ENCODE measurements at places on chromosomes 2 and 18.

GRCh38 chr18:10247021-10247741, 207.3 kb upstream of the APCDD1 start:
- no peaks in the 10 kb centered on the region for H3K36me3 ChIP-seq
- peak overlapping the region; percentile 9 for H3K27ac ChIP-seq
- H3K4me3 ChIP-seq: no peak overlapping the region
- peaks cover 10% of the 10 kb centered on the region for H3K4me1 ChIP-seq

GRCh38 chr2:8487461-8487932, 194.4 kb upstream of the ID2 start:
- H3K27me3 ChIP-seq: no peaks in the 10 kb centered on the region
- DNase-seq: no peak
- H3K36me3 ChIP-seq: no peaks in the 10 kb centered on the region
- H3K4me3 ChIP-seq: no peak overlapping the region
- peaks cover 3% of the 10 kb centered on the region for H3K4me1 ChIP-seq
- no peak overlapping the region for H3K27ac ChIP-seq

- no peak overlapping the region for H3K27ac ChIP-seq
- no peaks in the 10 kb centered on the region for H3K27me3 ChIP-seq
Observed at GRCh38 chr2:126399001-126399400, 257.0 kb upstream of the GYPC start.

- no peaks in the 10 kb centered on the region for H3K27me3 ChIP-seq
- H3K4me1 ChIP-seq: peaks cover 6% of the 10 kb centered on the region
- peak; percentile 40 for DNase-seq
- H3K4me3 ChIP-seq: peak overlapping the region; percentile 53
Observed at GRCh38 chr2:54457323-54458023, 1.3 kb downstream of the SPTBN1 start.

GRCh38 chr2:160492401-160493226, 993 bp downstream of the RBMS1 start:
- no peaks in the 10 kb centered on the region for H3K36me3 ChIP-seq
- peak; percentile 80 for DNase-seq
- H3K27me3 ChIP-seq: no peaks in the 10 kb centered on the region
- peak overlapping the region; percentile 94 for H3K4me3 ChIP-seq

DNA sequence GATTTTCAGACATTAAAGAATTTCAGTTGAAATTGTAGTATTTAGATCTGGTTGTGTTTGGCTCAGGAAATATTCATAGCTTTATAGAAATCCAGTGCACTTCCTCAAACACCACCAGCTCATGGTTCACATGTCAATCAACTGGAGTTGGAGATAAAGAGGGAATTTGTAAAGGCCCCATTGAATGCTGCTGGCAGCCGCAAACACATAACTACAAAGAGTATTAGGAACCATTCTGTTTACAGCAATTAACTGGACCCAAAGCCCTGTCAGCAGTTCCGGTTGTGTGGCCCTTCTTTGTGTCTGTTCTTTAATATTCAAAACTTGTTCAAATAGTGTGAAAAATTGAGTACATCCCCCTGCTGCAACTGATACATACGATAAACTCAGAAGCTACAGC, 107.4 kb upstream of the LRRTM4 start:
- H3K27ac ChIP-seq: no peak overlapping the region
- no peaks in the 10 kb centered on the region for H3K27me3 ChIP-seq
- H3K36me3 ChIP-seq: no peaks in the 10 kb centered on the region
- no peak overlapping the region for H3K4me3 ChIP-seq
- DNase-seq: no peak
- no peaks in the 10 kb centered on the region for H3K4me1 ChIP-seq

DNA sequence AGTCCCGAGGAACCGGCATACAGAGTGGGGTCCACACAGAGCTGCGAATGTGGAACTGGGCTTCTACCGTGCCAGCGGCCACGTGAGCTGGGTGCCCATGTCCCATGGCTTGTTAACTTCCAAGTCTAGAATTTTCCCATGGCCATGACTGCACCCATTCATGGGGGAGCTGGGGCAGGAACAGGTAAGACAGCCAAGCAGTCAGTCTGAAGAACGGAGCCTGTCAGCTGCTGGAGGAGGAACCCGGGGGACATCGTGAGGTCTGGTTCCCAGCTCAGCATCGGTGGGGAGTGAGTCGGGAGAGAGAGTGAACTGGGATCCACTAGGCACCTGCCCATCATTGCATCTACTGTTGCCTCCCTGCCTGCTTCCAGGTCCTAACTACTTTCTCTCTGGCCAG, 86.9 kb downstream of the SH3RF3 start:
- no peak overlapping the region for H3K27ac ChIP-seq
- H3K36me3 ChIP-seq: no peaks in the 10 kb centered on the region
- no peak for DNase-seq
- H3K4me3 ChIP-seq: no peak overlapping the region

DNA sequence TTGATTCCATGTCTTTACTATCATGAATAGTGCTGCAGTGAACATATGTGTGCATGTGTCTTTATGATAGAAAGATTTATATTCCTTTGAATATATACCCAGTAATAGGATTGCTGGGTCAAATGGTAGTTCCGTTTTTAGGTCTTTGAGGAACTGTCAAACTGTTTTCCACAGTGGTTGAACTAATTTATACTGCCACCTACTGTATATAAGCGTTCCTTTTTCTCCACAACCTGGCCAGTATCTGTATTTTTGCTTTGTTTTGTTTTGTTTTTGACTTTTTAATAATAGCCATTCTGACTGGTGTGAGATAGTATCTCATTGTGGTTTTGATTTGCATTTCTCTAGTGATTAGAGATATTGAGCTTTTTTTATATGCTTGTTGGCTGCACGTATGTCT, 641.6 kb downstream of the SUCLG1 start:
- H3K27me3 ChIP-seq: no peaks in the 10 kb centered on the region
- H3K36me3 ChIP-seq: no peaks in the 10 kb centered on the region
- no peak overlapping the region for H3K27ac ChIP-seq
- no peak overlapping the region for H3K4me3 ChIP-seq

GRCh38 chr18:9413576-9413975, 61.7 kb upstream of the RALBP1 start:
- no peak for DNase-seq
- H3K27me3 ChIP-seq: no peaks in the 10 kb centered on the region
- H3K27ac ChIP-seq: no peak overlapping the region
- peaks cover 4% of the 10 kb centered on the region for H3K4me1 ChIP-seq

DNA sequence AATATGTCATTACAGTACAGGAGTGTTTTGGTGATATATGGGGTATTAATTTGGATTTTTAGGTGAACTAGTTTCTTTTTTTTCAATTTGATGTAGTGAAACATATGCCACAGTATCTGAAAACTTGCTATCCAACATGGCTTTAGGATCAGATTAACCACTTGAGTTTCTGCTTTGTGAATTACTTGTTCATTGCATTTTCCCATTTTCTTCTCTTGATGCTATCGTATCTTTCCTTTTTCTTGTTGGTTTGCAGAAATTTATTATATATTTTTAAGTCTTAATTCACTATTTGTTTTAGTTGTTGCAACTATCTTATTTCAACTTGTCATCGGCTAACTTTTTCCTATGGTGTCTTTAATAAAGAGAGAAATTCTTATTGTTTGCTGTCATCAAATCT, 8.8 kb downstream of the IL36A start:
- no peak for DNase-seq
- H3K36me3 ChIP-seq: no peaks in the 10 kb centered on the region
- no peaks in the 10 kb centered on the region for H3K4me1 ChIP-seq
- no peak overlapping the region for H3K27ac ChIP-seq
- no peaks in the 10 kb centered on the region for H3K27me3 ChIP-seq

- H3K27ac ChIP-seq: no peak overlapping the region
- H3K4me3 ChIP-seq: no peak overlapping the region
- H3K36me3 ChIP-seq: no peaks in the 10 kb centered on the region
- no peaks in the 10 kb centered on the region for H3K27me3 ChIP-seq
- no peak for DNase-seq
Observed at GRCh38 chr2:145245268-145245870, 725.5 kb upstream of the ZEB2 start.

DNA sequence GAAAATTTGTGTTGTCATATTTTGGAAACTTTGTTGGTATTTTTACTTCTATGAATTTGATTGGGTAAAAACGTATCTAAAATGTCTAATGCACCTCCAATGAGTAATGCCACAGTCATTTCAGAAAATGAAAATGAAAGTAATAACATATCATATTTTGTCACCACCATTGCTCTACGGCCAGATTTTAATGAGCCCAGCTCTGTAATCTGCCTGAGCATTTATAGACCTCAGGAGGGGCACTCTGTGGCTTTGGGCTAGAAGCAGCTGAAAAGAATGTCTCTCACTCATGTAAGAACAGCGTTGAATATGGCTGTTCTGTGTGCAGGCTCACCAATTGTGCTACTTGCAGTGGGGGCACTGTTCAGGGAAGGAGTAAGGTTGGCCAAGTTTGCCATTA, 32.7 kb upstream of the ABCA12 start:
- H3K27me3 ChIP-seq: no peaks in the 10 kb centered on the region
- H3K4me1 ChIP-seq: peaks cover 2% of the 10 kb centered on the region
- DNase-seq: no peak
- H3K27ac ChIP-seq: no peak overlapping the region

GRCh38 chr2:47303341-47304148, 99.4 kb upstream of the MSH2 start:
- DNase-seq: no peak
- no peaks in the 10 kb centered on the region for H3K36me3 ChIP-seq
- H3K27ac ChIP-seq: no peak overlapping the region
- peaks cover 3% of the 10 kb centered on the region for H3K4me1 ChIP-seq

GRCh38 chr2:69272803-69273471, 114.1 kb downstream of the GFPT1 start:
- DNase-seq: no peak
- no peaks in the 10 kb centered on the region for H3K36me3 ChIP-seq
- peaks cover 2% of the 10 kb centered on the region for H3K4me1 ChIP-seq
- H3K27ac ChIP-seq: no peak overlapping the region

DNA sequence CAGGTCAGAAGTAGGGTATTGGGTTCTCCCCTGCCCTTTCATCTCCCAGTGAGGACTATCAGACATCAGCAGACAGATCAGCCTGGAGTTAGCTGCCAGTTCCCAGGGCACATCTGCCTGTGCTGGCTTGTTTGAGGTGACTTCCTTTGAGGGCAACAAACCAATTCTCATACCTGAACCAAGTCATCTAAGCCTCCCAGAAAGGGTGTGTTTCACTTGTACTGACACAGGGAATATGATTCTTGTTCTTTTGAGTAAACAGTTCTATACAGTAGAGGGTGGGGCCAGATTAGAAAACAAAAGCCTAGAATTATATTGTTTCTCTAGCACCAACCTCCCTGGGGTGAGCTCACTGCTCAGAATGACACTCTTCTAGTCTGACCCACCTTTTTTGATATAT, 591.9 kb downstream of the SLC4A3 start:
- no peak for DNase-seq
- H3K4me1 ChIP-seq: no peaks in the 10 kb centered on the region
- H3K27me3 ChIP-seq: no peaks in the 10 kb centered on the region

GRCh38 chr2:197992482-197993133, 188.2 kb downstream of the PLCL1 start:
- DNase-seq: no peak
- H3K4me3 ChIP-seq: no peak overlapping the region
- H3K36me3 ChIP-seq: no peaks in the 10 kb centered on the region

GRCh38 chr2:62474176-62474575, 31.8 kb downstream of the TMEM17 start:
- peaks cover 48% of the 10 kb centered on the region for H3K4me1 ChIP-seq
- H3K27ac ChIP-seq: peak overlapping the region; percentile 23
- DNase-seq: no peak
- no peaks in the 10 kb centered on the region for H3K36me3 ChIP-seq
- H3K4me3 ChIP-seq: no peak overlapping the region

DNA sequence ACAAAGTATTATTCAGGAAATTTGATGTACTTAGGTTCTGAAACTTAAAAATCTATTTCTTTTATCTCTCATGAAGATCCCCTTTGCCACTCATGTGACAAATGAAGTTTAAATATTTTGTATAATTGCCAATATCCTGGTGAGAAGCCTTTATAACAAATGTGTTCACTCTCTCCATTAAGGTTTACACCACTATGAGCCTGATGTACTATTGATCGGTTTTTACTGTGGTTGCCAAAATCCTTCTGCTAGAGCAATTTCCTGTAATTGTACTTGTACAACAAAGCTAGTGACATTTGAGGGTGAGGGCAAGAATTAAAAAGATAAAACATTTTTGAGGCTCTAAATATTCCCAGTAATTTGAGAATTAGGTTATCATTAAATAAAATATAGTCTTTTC, 222.3 kb upstream of the CDH19 start:
- H3K27me3 ChIP-seq: no peaks in the 10 kb centered on the region
- H3K27ac ChIP-seq: no peak overlapping the region
- H3K36me3 ChIP-seq: no peaks in the 10 kb centered on the region
- H3K4me3 ChIP-seq: no peak overlapping the region
- H3K4me1 ChIP-seq: no peaks in the 10 kb centered on the region

DNA sequence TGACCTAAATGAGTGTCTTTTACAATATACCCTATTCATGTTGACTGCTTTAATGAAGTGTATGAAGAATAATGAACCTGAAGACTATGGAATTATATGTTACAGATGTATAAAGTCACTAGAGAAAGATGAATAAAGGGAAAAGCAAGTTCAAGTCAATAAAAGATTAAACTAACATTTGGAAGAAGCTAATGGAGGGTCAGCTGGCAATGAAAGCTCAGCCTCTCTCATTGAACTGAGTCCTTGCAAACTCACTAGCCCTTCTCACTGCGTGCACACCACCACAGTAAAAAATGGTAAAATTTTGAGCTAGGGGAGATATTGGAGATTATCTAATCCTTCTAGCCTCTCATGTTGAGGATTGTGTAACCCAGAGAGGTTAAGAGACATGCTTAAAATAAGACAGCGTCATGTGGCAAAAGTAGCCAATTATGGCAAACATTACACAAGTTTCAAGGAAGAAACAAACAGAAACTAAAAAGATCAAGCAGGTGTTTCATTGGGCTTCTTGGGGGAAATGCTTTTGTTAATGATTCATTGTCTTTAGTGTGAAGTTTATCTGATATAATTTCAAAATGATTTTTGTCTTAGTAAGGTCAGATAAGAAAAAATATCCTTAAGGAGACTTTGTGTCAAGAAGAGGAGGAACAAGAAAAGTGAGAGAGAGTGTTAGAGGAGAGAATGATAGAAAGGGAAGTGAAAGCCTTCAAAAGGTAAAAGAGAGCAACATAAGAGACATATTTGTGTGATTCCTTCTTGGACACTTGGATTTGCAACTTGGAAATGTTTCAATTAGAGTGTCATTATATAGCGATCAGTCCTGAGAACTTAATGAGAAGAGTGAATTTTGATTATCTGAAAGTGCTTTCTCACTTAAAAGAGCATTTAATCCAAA, 893.7 kb upstream of the FAM98A start:
- DNase-seq: no peak
- H3K27me3 ChIP-seq: no peaks in the 10 kb centered on the region
- no peaks in the 10 kb centered on the region for H3K4me1 ChIP-seq

GRCh38 chr18:75112186-75113096, 96.5 kb downstream of the PTGR3 start:
- H3K4me3 ChIP-seq: no peak overlapping the region
- no peak overlapping the region for H3K27ac ChIP-seq
- H3K36me3 ChIP-seq: no peaks in the 10 kb centered on the region
- H3K4me1 ChIP-seq: no peaks in the 10 kb centered on the region
